Colonic mucosa (tissue), 4 donors: ENCODE measurements at places on chromosomes 6 and 20. TPM values are rescaled to one million over a fixed set of nuclear protein-coding genes. Genes with fewer than 3 reads are reported as not detected.

- no peak overlapping the region for H3K4me3 ChIP-seq
- no peaks in the 10 kb centered on the region for H3K36me3 ChIP-seq
- no peak overlapping the region for H3K27ac ChIP-seq
- DNase-seq: no peak
Measured at GRCh38 chr6:90417385-90417784, 120.7 kb upstream of the BACH2 start.

GRCh38 chr6:53033764-53034163 lies 31.4 kb upstream of the FBXO9 start:
- H3K27me3 ChIP-seq: no peaks in the 10 kb centered on the region
- peak overlapping the region; percentile 28 for H3K27ac ChIP-seq
- no peak for DNase-seq
- no peak overlapping the region for H3K4me3 ChIP-seq
- no peaks in the 10 kb centered on the region for H3K4me1 ChIP-seq

- no peak overlapping the region for H3K4me3 ChIP-seq
- H3K27ac ChIP-seq: peak overlapping the region; percentile 62
- no peaks in the 10 kb centered on the region for H3K4me1 ChIP-seq
- no peaks in the 10 kb centered on the region for H3K36me3 ChIP-seq
- no peaks in the 10 kb centered on the region for H3K27me3 ChIP-seq
Measured at GRCh38 chr6:137799950-137800568, 67.0 kb upstream of the TNFAIP3 start.

The MARCKS gene
- 242 TPM for total RNA-seq

DNA sequence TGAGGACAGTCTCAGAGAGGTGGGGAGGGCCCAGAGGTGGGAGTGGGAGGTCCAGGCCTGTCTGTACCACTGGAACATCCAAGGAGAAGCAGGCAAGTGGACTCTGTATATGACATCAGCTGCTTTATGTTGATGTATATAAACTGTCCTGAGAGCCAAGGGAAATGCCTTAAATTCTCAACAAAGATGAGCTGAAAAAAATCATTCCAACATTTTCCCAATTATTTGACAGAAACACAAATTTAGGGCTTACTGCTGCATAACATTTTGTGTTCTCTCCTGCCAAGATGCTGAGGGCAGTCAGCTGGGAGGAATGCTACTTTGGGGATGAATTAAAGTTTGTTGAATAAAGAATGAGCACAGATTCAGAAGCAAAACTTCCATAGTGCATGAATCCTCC lies 52.8 kb downstream of the FOXC1 start:
- no peaks in the 10 kb centered on the region for H3K27me3 ChIP-seq
- H3K4me1 ChIP-seq: no peaks in the 10 kb centered on the region
- no peaks in the 10 kb centered on the region for H3K36me3 ChIP-seq
- no peak overlapping the region for H3K27ac ChIP-seq
- no peak overlapping the region for H3K4me3 ChIP-seq
- no peak for DNase-seq

The DTNBP1 gene
- 17.4 TPM for total RNA-seq
